ENCODE measurements at places on chromosomes 3 and 15. TPM values are rescaled to one million over a fixed set of nuclear protein-coding genes. Genes with fewer than 3 reads are reported as not detected.

- H3K36me3 ChIP-seq: no peaks in the 10 kb centered on the region
- no peak overlapping the region for H3K4me3 ChIP-seq
- H3K4me1 ChIP-seq: no peaks in the 10 kb centered on the region
- H3K27me3 ChIP-seq: peaks cover 11% of the 10 kb centered on the region
- DNase-seq: no peak
- no peak overlapping the region for H3K27ac ChIP-seq
Observed at GRCh38 chr3:24907106-24907505, 412.5 kb upstream of the THRB start.

DNA sequence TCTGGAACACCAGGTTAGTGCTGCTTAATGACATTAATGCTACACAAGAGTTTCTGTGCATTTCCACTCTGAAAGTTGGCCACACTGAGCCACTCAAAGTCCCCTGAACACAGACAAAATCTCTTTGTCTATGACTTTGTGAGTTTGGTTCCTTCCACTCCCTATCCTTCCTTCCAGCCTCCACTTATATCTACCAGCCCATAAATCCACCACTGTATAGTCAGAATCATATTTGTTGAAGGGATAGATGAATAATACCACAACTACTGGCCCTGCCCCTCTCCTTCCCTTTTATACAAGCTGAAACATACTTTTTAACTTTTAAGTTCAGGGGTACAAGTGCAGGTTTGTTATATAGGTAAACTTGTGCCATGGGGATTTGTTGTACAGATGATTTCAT, 127.5 kb downstream of the ABHD5 start:
- no peak overlapping the region for H3K4me3 ChIP-seq
- DNase-seq: no peak
- no peaks in the 10 kb centered on the region for H3K4me1 ChIP-seq
- H3K27ac ChIP-seq: no peak overlapping the region
- H3K27me3 ChIP-seq: peaks cover 40% of the 10 kb centered on the region
- H3K36me3 ChIP-seq: no peaks in the 10 kb centered on the region

DNA sequence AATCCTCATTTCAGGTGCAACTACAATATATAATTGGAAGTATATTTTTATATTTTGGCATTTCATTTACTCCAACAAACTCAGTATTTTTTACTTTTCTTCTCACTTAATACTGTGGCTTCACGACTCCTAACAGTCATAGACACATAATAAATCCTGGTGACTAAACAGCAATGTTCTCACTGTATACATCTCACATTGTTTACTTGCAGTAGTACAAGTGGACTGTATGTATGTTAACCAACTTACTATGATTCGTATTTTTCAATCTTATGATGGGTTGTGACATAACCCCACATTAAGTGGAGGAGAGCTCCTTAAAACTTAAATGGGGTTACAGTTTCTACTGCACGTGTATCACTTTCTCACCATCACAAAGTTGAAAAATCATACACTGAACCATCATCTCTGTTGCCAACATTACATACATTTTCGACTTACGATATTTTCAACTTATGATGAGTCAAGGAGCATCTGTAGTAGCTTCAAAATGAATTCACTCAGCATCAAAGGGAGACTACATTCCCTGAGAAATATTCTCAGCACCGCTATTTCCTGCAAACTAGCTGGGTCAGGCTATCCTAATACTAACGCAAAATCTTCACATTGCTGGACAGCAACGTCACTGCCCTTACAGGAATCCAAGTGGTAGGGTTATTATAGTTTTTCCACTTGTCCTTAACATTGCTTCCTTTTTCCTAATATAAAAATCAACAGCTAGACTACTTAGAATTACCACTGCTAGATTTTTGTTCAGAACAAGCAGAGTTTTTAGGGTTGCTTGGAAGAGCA, 7.3 kb downstream of the ADAM10 start:
- H3K27me3 ChIP-seq: no peaks in the 10 kb centered on the region
- DNase-seq: no peak
- H3K4me1 ChIP-seq: peaks cover 42% of the 10 kb centered on the region
- H3K4me3 ChIP-seq: peak overlapping the region; percentile 50
- peak overlapping the region; percentile 30 for H3K27ac ChIP-seq

The MITF gene
- 8.7 TPM for total RNA-seq

GRCh38 chr3:52237657-52238172, 1.2 kb downstream of the TWF2 start:
- no peaks in the 10 kb centered on the region for H3K36me3 ChIP-seq
- no peak for DNase-seq
- H3K4me1 ChIP-seq: peaks cover 18% of the 10 kb centered on the region
- peak overlapping the region; percentile 98 for H3K4me3 ChIP-seq

The MYLK gene
- total RNA-seq: 16.8 TPM

The SAXO2 gene
- 5.8 TPM for total RNA-seq

Data from type B pancreatic cell (in vitro differentiated cells).